ENCODE measurements at places on chromosomes 13 and 19. TPM values are rescaled to one million over a fixed set of nuclear protein-coding genes. Genes with fewer than 3 reads are reported as not detected.

- DNase-seq: no peak
Observed at GRCh38 chr13:74732736-74733385, 598.7 kb upstream of the KLF12 start.

DNA sequence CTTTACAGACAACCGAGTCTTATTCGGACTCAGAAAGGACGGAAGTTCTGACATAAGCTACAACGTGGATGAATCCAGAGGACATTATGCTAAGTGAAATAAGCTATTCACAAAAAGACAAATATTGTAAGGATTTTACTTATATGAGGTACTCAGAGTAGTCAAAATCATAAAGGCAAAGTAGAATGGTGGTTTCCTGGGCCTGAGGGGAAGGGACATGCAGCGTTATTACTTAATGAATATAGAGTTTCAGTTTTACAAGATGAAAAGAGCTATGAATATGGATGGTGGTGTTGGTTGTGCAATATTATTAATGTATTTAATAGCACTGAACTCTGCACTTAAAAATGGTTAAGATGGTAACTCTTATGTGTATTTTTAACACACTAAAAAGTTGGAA is 419.1 kb upstream of the SGCG start:
- no peak for DNase-seq

DNA sequence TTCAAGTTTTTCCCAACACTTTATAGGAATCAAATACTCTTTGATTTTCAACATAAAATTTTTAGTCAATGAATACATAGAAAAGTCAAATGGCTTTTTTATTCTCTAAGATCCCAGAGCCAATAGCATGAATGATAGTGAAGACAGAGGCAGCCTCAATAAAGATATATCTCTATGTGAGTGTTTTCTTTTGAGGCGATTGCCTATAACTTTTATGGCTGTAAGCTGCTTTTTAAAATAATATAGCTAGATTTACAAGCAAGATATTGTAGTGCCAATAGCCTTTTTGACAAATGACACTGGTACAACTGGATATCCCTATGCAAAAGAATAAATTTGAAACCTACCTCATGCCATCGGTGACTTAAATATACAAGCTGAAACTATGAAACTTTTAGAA is 1705.2 kb upstream of the PCDH20 start:
- no peak for DNase-seq

DNA sequence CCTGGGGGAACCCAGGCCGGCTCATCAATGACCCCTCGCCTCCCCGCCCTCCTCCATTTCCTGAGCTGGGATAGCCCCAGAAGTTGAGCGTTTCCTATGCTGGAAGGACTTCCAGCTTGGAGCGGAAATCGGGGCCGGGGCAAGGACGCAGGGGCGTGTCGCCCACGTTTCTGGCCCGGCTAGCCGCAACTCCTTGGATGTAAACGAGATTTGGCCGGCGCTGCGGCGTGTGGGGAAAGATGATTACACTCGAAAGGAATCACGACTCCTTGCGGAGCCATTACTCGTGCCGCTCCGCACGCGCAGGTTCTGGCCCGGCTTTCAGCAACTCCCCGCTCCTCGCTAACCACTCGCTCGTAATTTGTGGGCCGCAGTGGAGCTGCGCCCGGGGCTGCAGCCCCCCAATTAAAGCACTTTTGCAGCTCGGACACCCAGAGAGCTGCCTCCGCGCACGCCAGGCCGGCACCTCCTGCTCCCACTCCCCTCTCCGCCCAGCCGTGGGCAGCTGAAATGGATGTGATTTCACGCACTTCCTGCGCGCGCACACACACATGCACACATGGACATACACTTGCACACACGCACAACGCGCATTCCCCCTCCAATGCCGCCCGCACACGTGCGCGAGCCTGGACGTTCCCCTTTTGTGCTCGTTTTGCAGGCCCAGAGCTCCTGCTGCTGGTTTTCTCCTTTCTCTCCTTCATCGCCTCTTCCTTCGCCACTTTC is 15.7 kb downstream of the ZIC5 start:
- peak; percentile 63 for DNase-seq

DNA sequence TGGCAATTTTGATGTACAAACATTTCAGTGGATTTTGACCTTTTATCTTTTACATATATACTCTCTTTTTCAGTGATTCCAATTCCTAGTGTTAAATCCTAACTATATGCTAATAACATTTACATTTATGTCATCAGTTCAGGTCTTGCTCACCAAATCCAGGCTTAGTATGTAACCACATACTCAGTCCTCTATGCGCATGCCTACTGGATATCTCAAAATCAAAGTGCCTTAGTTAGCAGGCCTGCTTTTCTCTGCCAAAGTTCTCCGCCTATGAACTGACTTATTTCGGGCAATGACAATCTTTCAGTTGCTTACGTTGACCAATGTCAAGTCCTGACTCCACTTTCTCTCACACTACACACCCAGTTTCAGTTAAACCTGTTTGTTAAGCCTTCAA is 478.5 kb upstream of the SLITRK1 start:
- no peak for DNase-seq

- DNase-seq: no peak
Observed at GRCh38 chr13:39943711-39944110, 288.2 kb downstream of the COG6 start.

DNA sequence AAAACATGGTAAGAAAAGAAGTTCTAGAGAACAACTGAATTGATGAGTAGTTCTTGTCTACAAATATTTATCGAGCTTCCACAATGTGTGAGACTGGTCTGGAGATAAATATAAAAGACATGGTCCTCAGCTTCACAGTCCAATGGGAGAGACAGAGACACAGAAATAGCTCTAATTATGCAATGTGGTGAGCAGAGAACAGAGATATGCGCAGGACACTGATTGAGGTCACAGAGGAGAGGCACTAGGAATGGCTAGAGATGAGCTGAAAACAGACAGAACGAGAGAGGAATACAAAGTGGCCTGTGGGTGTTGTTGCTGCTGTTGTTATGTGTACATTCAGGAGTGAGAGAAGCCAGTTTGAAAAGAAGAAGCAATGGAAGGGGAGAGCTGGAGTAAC is 53.2 kb downstream of the GPALPP1 start:
- DNase-seq: no peak

DNA sequence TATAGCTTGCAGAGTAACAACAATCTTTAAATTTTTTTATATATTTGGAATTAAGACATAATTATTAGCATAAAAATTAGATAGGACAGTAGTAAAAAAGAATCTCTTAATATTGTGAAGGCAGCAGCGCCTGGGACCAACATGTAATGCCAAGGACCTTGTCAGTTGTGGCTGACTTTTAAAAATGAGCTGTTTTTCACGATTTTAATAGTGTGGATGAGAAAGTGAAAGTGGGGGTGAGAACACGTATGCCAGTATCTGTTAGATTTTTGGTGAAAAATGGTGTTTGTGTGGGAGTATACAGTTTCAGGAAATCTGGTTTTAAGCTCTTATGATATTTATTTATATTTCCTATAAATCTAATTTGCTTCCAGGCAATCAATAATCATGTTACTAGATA is 125.2 kb downstream of the LMO7 start:
- DNase-seq: no peak

GRCh38 chr13:32362574-32362973 is 47.3 kb downstream of the BRCA2 start:
- DNase-seq: no peak

GRCh38 chr13:22505489-22505888 is 675.3 kb upstream of the SGCG start:
- peak; percentile 13 for DNase-seq

- DNase-seq: peak; percentile 26
Observed at GRCh38 chr13:114071410-114071809, 61.0 kb downstream of the RASA3 start.

- peak; percentile 6 for DNase-seq
Observed at GRCh38 chr13:44540761-44541434, 35.2 kb downstream of the TSC22D1 start.

DNA sequence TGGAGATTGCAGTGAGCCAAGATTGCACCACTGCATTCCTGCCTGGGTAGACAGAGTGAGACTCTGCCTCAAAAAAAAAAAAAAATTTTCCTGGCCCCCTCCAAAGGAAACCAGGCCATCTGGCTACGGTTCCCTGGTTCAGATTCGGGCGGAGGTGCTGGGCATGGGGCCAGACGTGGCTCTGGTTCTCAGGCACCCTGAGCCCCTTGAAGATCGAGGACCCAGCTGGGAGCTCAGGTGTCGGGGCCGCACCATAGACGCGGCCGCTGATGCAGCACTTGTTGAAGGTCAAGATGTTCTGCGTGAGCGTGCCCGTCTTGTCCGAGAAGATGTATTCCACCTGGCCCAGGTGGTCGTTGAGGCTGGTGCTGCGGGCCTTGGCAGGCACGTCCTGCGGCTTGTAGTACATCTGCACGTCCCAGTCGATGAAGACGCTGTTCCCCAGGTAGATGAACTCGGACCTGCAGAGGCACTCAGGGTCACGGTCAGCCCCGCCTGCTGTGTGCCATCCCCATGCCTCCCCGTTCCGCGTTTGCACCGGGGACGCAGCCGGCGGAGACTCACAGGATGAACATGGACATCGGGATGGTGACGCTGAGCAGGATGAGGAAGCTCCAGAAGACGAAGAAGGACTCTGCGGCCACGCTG is 12.3 kb downstream of the ATP8B3 start:
- no peak for DNase-seq

DNA sequence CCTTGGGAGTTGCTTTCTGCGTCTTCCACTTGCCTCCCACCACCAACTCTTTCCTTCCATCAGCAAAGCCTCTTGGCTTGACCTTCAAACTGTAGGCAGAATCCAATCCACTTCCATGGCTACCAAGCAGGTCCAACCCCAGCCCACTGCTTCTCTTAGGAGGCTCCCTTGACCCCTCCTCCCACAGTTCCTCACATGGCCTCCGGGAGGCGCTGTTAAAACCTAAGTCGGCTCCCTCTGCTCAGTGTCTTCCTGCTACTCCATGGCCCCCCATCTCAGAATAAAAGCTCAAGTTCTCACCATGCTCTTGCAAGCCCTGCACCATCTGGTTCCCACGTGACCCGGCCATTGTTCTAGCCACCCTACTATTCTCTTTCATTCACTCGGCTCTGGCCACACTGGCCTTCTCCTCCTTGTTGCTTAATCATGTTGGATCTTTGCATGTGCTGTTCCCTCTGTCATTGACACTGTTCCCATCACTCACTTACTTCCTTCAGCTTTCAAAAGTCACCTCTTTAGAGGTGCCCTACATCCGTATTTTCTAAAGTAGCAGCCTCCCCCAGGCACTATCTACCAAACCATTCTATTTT is 7.5 kb downstream of the IZUMO2 start:
- no peak for DNase-seq

DNA sequence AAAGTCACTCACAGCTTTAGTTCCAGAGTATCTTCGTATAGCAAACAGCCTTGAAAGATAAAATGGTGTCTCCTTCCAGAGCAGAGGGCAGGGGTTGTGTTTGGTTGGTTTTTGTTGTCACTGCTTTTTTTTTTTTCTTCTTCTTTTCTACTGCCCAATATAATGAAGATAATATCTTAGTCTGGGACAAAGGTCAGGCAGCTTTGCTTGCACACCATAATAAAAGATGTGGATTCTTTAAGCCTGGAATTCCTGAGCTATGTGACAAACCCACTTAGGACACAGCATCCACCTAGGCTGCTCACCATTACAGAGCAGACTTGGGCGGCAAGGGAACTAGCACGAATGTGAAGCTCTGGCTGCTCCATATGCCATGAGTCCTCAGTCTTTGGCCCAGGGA is 165.6 kb upstream of the MIR17HG start:
- DNase-seq: no peak

DNA sequence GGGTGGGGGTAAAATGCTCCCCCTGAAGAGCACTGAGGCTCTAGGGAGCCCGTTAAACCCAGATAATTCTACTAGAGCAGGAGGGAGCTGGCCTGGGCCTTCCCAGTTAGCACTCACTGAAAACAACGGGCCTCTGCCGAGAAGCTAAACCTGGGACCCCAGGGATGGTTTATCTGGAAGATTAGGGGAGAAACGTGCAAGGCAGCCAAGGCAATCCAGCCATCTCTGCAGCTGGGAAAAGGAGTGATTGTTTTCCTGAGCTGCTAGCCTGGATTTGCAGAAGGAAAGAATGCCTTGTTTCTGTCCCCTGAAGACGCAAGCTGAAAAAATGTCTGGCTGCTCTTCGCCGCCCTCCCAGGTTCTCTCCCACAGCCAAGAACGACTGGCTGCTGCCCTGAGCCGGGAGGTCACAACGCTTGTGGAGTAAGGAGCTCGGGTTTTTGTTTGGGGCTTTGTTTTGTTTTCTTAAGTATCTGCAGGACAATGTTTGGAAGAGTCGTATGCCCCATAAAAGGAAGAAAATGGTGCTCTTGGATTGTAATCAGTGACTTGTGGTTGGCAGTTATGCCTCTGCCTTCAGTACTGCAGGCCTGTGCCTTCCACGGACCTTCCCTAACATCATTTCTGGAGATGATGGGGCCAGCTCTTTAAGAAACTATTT is 31.5 kb downstream of the COL4A2 start:
- peak; percentile 82 for DNase-seq

GRCh38 chr19:51398096-51398704 is 7.8 kb upstream of the C19orf84 start:
- DNase-seq: peak; percentile 27

DNA sequence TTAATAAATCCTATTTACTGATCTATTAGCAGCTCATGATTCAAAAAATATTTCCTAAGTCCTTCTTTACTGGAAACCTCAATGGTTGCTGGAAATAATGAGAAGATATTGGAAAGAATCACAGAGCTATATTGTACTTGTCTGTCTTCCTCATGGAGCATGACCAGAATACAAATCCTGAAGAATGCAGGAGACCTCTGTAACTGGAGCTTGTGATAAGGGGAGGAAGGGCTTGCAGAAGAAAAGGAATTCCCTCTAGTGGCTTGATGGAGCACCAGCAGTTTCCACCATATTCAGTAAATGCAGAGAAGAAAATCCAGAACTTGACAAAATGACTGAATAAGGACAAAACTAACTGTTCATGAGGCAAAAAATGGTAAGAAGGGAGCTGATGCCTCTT is 1333.1 kb downstream of the EFNB2 start:
- DNase-seq: no peak

The HCST gene
- total RNA-seq: not detected

The SIGLEC7 gene
- total RNA-seq: not detected

The OR1M1 gene
- total RNA-seq: not detected

The S1PR5 gene
- 2.7 TPM for total RNA-seq

The FUT6 gene
- 4.9 TPM for total RNA-seq

The PSG3 gene
- not detected for total RNA-seq

The NLRP11 gene
- total RNA-seq: not detected

The SIGLEC8 gene
- not detected for total RNA-seq

The APOE gene
- 59.9 TPM for total RNA-seq

All from tongue (tissue), 3 donors.